Activated naive CD4-positive, alpha-beta T cell treated with anti-CD3 and anti-CD28 coated beads, Interleukin-2, amount 10 ng/mL, durations not matched to agents 7 days and 5 days (primary cell): ENCODE measurements at places on chromosomes 7 and 10.

- no peak for DNase-seq
Measured at GRCh38 chr7:11714676-11715075, 117.3 kb downstream of the THSD7A start.

- DNase-seq, result no peak
Measured at GRCh38 chr7:24279512-24279911, 4.5 kb upstream of the NPY start.

DNA sequence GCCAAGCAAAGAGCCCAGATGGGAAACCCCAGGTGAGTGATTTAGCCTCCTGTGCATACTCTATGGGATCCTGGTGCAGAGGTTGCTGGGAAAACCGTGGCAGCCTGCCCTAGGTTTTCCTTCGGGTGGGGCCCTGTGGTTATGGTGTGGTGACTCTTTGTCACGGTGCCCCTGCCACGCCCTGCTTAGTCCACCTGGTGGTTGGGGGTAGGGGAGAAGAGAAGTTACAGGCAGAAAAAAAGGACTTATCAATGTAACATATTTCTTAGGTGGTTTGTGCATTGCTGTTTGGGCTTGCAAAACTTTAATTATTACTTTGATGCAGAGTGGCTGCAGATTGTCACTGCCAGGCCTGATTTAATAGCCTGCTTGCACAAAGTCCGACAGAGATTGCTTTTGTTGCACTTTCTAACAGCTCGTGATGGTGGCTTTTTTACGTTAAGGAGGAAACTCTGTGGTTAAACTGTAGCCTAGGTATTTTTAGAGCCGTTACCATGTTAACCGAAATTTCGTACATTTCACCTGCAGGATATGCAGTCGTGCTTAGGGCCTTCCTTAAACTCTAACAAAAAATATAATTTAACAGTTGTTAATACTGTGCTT lies 197.4 kb downstream of the RNLS start:
- peak; percentile 81 for DNase-seq

GRCh38 chr10:96614515-96614914 lies 27.7 kb upstream of the TM9SF3 start:
- no peak for DNase-seq

DNA sequence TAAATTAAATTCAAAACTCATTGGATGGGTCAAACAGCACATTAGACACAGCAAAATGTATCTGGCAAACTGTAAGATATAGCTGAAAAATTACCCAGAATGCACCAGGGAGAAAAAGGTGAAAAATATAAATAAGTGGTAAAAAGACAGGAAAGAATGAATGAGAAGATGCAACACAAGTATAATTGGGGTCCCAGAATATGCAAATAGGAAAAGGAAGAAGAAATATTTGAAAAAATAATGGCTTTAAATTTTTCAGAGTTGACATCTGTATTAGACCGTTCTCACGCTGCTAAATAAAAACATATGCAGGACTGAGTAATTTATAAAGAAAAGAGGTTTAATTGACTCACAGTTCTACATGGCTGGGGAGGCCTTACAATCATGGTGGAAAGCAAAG lies 167.7 kb upstream of the PLXNA4 start:
- DNase-seq, result no peak

DNA sequence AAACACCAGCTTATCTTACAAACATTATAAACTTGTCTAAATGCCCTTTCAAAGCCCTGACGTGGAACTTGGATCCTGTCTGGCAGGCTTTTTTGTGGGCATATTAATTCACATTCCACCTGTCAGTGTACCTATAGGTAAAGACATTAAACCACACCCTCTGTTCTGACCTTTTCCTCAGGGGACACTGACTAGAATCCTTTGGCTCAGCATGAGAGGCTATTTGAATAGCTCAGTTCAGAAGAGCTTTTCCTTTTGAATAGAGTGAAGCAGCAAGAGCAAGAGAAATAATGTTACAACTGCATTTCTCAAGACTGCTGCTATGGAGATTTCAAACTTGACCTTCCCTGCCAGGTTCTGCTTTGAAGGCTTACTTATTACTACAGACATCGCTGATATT lies 76.9 kb downstream of the CYP51A1 start:
- DNase-seq, result no peak

DNA sequence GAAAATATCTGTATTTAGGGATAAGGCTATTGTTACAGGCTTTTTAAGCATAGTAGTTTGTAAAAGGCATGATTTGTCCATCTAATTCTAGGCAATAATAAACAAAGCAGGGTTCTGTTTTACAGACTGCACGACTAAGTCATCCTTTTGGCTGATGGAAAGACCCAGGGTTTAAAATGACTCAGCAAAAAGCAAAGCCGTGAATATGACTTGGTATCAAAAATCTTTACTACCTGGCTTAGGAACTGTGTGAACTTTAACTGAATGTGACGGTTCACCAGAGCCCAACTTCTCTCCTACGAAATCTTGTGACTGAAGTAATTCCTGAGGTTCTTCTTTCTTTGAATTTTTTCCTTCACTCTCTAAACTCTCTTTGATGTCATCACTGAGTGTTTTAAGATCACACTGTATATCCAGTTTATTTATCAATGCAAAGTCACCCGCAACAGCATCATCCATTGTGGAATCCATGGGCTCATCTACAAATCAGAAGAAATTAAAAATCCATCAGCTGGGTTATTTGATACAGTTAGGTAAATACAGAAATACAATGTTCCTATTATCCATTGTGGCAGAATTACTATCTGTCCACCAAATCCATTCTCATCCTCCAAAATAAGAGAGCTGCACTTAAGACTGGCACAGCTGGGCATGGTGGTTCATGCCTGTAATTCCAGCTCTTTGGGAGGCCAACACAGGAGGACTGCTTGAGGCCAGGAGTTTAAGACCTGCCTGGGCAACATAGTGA lies 17.0 kb downstream of the ATE1 start:
- no peak for DNase-seq

- no peak for DNase-seq
Measured at GRCh38 chr7:98027342-98028033, 37.5 kb upstream of the OCM2 start.

DNA sequence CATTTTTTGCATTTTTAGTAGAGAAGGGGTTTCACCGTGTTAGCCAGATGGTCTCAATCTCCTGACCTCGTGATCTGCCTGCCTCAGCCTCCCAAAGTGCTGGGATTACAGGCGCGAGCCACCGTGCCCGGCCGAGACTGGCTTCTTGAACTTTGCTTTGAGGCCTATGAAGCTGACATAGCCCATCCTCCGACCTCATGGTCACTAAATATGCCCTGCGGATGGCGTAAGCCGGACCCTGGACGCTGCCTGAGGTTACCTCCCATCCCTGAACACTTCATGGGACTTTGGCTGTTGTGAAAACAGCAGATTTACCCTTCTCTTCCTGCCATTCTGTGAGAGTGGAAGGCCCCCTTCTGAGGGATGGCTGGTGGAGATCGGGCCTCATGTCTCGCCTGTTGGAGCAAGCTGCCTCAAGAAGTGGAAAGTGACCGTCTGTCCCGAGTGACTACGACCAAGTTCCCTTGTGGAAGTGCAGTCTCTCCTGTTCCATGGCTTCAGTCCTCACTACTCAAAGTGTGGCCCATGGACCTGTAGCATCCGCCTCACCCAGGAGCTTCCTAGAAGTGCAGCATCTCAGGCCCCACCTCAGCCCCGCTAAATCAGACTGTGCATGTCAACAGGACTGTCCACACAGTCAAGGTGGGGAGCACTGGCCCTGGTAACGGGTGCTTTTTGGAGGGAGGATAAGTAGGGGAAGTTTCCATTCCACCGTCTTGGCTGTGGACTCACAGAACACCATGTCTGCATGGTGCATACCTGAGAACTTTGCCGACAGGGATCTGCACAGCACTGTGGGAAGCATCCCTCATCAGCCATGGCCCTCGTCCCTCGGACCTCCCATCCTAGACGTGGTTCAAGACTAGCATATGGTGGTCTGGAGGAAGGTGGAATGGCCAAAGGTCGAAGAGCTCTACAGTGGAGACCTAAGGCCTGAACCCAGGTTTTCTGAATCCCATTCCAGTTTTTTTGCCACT lies 210.5 kb upstream of the SHH start:
- no peak for DNase-seq

DNA sequence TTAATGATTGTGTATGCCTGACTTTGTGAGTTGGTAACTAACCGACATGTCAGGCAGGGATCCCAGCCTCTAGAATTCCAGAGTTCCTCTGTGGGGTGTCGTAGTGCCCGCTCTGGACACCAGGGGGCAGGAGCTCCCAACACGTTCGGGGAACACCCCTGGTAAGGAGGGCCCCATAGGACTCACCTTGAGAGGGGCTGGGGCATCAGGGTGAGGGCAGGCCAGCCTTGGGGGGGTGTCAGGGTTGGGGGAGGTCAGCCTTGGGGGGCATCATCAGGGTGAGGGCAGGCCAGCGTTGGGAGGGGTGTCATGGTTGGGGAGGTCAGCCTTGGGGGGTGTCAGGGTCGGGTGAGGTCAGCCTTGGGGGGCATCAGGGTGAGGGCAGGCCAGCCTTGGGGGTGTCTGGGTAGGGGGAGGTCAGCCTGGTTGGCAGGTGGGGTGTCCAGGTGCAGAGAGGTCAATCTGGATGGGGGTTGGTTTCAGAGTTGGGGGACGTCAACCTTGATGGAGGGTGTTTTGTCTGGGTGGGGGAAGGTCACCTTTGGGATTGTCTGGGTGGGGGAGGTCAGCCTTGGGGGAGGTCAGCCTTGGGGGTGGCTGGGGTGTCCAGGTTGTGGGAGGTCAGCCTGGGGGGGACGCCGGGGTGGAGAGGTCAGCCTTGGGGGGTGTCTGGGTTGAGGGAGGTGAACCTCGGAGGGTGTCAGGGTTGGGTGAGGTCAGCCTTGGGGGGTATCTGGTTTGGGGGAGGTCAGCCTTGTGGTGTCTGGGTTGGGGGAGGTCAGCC lies 45.6 kb upstream of the SUN1 start:
- peak; percentile 80 for DNase-seq

DNA sequence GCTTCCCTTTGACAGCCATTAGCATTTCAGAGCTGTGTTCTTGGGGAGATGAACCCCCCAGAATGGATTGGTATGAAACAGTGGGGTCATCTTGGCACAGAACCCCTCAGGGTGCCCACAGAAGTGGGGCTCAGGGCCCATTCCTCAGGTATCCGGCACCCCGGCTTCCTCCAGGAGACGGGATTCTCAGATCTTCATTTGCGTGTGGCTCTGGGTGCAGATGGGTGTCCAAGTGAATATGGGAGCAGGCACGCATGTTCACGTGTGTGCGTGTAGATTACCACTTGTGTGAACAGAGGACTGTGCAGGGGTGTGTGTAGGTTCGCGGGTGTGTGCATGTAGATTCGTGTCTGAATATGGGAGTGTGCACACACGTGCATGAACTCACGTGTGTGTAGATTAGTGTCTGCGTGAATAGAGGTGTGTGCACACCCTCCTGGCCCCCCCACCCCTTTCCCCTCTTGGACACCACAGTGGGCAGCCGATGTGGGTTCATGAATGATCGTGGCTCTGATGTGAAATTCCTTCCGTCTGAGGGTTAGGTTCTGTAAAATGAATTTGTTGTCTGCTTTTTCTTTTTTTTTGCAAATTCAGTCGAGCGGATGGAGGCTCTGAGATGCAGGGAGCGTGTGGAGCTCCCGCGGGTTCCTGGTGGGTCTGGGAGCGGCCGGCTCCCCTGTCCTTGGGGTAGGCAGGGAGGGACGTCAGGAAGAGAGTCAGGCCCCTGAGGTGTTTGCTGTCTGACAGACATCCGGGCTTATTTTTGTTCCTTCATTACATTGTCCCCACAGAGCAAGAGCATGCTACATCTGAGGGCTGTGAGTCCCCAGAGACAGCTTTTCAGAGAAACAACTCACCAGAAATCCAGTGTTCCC lies 7.4 kb downstream of the ELFN1 start:
- DNase-seq, result peak; percentile 16

DNA sequence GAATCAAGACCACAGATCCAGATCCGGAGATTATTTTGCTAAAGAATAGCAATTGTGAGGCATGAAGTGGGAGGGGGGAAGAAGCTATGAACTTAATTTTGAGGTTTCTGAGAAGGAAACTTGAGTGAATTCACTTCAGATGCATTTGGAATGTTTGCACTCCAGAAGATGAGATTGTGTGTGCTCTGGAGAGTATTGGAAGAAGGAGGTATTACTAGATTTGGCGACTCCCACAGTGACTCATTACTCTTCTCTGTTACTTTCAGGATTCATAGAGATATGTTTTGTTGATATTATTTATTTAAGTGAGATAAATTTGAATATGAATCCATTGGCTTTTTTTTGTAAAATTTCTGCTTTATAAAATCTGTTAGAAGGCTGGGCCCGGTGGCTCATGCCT lies 80.7 kb downstream of the ANKRD30A start:
- no peak for DNase-seq

DNA sequence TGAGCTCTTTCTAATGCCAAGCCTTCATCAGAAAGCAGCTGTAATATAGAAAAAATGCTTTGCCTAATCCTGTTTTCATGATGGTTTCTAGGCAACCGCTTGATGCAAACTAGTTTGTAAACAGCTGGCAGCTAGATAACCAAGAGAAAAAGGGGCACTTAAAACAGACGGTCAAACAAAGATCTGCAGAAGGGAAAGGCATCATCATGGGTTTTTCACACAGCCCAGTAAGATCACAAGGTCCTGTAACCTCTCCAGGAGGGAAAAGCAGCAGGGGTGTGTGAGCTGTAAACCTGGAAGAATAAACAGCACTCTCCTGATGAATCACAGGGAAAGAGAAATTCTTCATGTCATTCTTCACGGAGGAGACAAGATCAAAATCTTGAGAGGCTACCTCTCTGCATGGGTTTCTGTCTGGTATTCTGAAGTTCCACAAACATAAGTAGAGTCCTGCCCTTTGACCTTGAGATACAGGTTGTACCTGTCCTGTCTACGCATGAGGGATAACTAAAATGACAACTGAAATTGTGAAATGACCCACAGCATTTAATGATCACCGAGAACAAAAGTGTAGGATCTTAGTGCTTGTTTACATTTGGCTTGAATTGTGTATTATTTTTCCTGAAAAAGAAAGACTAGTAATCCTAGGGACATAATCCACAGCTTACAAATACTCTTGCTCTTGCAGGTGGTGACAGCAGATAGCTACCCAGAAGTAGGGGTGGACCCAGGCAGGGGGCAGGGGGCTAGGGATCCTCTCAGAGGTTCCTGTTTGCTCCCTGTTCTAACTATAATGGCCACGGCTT lies 48.0 kb downstream of the CREB3L2 start:
- no peak for DNase-seq

GRCh38 chr7:95246831-95247370 lies 77.4 kb downstream of the PON1 start:
- DNase-seq, result peak; percentile 33

- DNase-seq, result no peak
Measured at GRCh38 chr7:99949645-99950228, 20.3 kb upstream of the GJC3 start.

GRCh38 chr10:97003804-97004201 lies 171.7 kb downstream of the LCOR start:
- no peak for DNase-seq
